Activated CD4-positive, alpha-beta memory T cell treated with anti-CD3 and anti-CD28 coated beads, Interleukin-2, amount 10 ng/mL, durations not matched to agents 7 days and 5 days (primary cell): ENCODE measurements at places on chromosomes 6 and 20. TPM values are rescaled to one million over a fixed set of nuclear protein-coding genes. Genes with fewer than 3 reads are reported as not detected.

GRCh38 chr20:56153926-56154325 lies 94.6 kb upstream of the MC3R start:
- H3K27ac ChIP-seq = no peak overlapping the region
- no peak for DNase-seq
- H3K4me3 ChIP-seq = no peak overlapping the region
- no peaks in the 10 kb centered on the region for H3K36me3 ChIP-seq

DNA sequence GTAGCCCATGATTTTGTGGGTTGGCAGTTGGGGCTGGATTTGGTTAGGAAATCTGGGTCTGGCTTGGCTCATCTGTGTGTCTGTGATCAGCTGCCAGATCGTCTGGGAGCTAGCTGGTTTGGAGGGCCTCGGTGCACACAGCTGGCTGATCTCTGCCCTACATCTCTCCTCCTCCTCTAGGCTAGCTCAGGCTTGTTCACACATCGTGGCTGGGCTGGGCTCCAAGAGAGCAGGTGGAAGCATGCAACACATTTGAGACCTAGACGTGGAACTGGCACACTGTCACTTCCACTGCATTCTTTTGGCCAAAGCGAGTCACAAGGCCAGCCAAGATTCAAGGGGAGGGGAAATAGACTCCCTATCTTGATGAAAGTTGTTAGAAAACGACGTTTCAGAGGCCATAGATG lies 15.9 kb downstream of the NDUFAF5 start:
- DNase-seq = no peak
- no peak overlapping the region for H3K27ac ChIP-seq
- peaks cover 50% of the 10 kb centered on the region for H3K36me3 ChIP-seq

GRCh38 chr20:15619816-15620215 lies 953.4 kb downstream of the KIF16B start:
- no peak for DNase-seq
- H3K27me3 ChIP-seq = no peaks in the 10 kb centered on the region
- H3K4me1 ChIP-seq = no peaks in the 10 kb centered on the region
- no peaks in the 10 kb centered on the region for H3K36me3 ChIP-seq
- H3K27ac ChIP-seq = no peak overlapping the region

MEI4 gene
- total RNA-seq = not detected

SMLR1 gene
- not detected for total RNA-seq
